Stimulated activated CD8-positive, alpha-beta memory T cell treated with anti-CD3 and anti-CD28 coated beads, Interleukin-2, amount 100 ng/mL, for 1 hour (primary cell): ENCODE measurements at places on chromosomes 12 and 14.
A peak's percentile ranks its signal among the peaks of the same experiment; 100 is the strongest.

GRCh38 chr14:58638231-58639197 is 752 bp downstream of the DACT1 start:
- no peak for DNase-seq

- DNase-seq = peak; percentile 70
Observed at GRCh38 chr12:54984658-54985376, at the start of gene TESPA1. TESPA1 (minus strand) TSS chr12:54984762; CDS start chr12:54974562, 10,200 bp downstream.

GRCh38 chr12:23555180-23555824 is 394.2 kb downstream of the SOX5 start:
- DNase-seq = no peak

- DNase-seq = no peak
Observed at GRCh38 chr12:119914666-119915065, 37.5 kb upstream of the CIT start.

- no peak for DNase-seq
Observed at GRCh38 chr14:36555998-36556743, 26.2 kb downstream of the NKX2-8 start.

DNA sequence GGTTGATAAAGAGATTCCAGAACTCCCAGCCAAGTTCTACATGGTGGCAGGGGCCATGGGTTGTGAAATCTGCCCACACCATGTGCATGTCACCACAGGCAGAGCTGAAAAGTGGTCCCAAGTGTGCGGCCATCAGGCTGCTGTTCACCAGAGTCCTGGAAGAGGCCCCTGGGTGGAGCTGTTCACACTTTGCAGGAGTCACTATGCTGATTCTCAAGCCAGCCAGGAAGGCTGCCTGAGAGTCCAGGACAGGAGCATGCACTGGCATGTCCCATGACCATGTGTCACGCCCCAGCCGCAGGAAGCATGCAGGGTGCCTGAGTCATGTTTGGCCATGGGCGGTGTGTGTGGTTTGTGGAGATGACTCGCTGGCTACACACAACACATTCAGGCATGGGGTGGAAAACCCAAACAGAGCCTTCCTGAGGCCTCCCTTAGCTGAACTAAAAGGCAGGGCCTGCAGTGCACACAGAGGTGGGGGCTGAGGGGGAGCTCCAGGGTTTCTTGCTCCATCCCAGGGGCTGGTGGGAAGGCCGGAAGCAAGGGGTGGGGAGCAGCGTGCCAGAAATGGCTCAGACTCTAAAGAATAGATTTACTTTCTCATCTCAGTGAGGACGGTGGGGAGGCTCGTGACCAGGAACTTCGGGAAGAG is 19.4 kb downstream of the ABCB9 start:
- peak; percentile 62 for DNase-seq
